DMS79 (cell line): ENCODE measurements at places on chromosomes 11 and 22.

GRCh38 chr11:68956547-68957254, 24.1 kb downstream of the MRGPRD start:
- DNase-seq, result no peak

DNA sequence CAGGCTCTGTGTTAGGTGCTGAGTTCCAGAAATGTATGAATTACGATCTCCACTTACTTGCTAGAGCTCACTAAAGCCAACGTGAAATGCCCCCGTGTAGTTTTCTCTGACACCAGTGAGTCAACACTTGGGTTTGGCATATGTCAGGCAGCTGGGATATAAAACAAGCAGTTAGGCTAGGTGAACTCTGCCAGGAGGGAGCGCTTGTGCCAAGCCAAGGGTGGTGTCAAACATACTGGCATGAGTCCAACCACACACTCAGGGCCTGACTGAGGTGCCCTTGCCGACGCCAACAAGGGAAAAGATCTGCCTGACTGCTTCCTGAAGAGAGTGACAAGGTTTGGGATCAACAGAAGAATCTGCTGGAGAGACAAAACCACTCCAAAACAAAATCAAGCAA, 167.8 kb upstream of the NARS2 start:
- DNase-seq, result peak; percentile 98

- no peak for DNase-seq
Observed at GRCh38 chr11:102382384-102382783, 35.4 kb downstream of the BIRC2 start.

DNA sequence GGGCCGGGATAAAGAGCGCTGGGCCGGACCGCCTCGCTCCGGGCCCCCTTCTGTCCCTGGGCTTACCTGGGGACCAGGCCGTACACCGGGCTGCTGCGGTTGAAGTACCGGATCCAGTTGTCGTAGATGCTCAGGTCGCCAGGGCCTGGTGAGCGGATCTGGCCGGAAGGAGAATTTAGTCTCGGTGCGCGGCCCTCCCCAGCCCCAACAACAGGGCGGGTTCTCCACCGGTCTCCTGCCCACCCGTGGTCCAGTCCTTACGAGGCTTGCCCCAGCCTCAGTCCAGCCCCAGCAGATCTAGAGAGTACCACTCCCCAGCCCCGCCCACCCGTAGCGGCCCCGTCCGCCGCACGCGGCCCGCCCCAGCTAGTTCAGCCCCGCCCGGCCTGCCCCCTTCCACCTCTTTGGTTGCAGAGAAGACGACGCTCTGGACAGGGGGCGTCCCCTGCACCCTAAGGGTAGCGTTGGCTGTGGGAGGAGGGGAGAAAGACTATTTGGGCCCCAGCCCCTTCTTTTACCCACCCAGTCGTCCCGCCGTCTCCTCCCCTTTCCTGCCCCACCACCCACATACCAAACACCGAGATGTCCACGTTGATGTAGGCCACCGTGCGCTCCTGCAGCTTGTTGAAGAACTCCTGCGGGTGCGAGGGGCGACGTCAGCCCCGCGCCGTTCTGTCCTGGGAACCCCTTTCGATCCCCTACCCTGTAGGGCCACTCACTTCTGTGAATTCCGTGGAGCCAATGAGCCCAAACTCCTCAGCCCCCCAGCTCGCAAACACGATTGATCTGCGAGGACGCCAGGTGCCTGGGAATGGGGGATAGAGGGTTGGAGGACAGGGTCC, 6.8 kb downstream of the SAC3D1 start:
- no peak for DNase-seq

GRCh38 chr11:2748814-2749554, 49.2 kb upstream of the KCNQ1OT1 start:
- no peak for DNase-seq

GRCh38 chr11:110601936-110602335, 110.3 kb downstream of the ARHGAP20 start:
- peak; percentile 98 for DNase-seq
